CD14-positive monocyte (primary cell): ENCODE measurements at places on chromosomes 2 and 18.

DNA sequence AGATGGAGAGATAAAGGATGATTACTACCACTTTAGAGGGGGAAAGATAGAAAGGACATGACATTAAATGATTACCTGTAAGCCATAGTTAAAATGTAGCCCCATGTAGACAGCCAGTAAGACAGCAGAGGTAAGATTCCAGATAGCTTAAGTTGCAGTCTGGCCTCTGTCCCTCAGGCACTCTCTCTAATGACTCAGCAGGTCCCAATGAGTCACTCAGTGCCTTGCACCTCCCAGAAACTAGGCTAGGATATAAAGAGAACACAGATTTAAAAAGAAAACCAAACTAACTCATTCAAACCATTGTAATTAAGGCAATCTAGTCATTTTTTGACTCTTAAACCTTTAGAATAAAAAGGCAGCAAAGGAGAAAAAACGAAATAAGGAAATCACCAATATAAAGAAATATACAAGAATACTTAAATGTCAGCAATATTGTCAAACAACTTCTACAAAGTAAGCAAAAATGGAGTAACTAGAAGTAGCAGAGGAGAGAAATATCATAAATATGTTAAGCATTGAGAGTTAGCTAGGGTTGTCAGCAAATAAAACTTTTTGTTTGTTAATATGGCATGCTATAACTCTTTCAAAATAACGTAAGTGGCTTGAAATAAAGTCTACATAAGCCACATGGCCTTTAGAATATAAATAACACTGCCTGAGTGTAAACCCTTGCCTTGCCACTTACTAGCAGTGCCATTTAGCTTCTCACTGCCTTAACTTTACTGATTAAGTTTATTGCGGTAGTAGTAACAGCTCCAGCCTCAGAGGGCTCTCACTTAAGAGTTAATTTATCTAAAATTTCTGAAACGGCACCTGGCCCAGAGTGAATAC lies 48.5 kb downstream of the SOCS6 start:
- peak; percentile 14 for DNase-seq

DNA sequence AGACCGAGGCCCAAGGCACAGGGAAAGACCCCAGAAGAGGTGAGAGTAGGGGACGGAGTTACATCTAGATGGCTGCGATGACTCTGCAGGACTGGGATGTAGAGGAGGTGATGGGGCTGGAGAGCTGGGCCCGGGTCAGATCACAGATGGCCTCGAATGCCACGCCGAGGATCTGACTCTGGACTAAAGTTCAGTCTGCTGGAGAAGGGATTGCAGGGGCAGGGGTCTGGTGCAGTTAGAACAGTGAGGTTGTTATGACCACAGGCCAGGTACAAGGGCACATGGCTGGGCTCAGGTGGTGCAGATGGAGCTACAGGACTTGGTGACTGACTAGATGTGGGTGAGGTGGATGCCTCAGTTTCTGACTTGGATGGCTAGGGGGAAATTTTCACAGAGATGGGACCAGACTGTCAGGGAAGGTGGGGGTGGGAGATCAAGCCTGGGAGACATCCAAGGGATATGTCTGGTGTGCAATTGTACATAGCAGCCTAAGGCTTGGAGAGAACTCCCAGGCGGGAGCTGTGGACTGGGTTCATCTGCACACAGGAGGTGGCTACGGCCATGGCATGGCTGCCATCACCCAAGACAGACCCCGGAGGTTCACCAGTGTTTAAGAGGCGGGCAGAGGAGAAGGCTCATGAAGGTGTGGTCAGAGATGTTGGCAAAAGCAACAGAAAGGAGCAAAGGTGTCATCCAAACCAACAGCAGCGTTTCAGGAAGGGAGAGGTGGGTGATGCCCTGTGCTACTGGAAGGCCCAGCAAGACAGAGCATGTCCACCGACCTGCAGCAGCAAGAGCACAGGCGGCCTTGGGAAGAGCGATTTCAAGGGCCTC lies 66.9 kb downstream of the CIB4 start:
- no peak for DNase-seq

- DNase-seq, result no peak
Observed at GRCh38 chr2:190571686-190572085, 37.2 kb upstream of the NEMP2 start.

DNA sequence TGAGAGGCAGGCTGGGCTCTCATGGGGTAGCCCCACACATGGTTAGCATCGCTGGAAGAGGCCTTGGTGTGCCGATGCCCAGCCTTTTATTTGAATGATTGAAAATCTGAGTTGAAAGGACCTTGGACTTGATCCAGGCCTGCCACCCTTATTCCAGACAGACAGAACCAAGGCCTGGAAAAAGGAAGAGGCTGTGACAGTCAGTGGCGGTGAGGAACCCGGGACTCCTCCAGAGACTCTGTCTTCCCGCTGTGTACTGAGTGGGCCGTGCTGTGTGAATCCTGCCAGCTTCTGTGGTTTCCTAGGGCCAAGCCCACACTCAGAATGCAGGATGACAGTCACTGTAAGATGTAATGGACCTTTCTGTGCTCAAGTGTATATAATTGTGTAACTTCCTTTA lies 218.5 kb downstream of the LDLRAD4 start:
- DNase-seq, result no peak

GRCh38 chr18:22439447-22439846 lies 21.7 kb upstream of the CTAGE1 start:
- DNase-seq, result no peak

DNA sequence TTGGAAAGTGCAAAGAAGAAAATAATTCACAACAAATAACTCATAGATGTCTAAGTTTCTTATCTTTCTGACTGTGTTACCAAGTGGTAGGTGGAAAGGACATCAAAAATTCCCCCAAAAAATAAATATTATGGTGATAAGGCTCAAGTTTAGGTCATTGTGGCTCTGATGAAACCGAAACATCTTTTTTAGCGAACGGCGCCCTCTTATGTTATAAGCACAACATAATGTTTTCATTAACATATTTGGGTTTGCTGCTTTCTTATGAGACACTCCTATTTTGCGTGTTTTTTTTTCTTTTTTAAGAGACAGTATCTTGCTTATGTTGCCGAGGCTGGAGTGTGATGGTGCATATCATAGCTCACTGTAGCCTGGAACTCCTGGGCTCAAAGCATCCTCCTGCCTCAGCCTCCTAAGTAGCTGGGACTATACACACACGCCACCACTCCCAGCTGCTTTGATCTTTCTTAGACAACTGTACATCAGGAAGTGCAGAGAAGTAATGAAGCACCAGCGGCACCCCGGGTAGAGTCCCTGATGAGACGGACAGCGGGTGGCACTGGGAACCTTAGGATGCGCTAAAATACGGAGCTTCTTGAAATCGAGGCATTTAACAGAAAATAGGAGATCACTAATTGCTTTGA lies 38.5 kb upstream of the SLC35G4 start:
- no peak for DNase-seq

GRCh38 chr2:223815186-223815883 lies 22.0 kb downstream of the AP1S3 start:
- peak; percentile 11 for DNase-seq

GRCh38 chr18:27778441-27778840 lies 398.5 kb downstream of the CDH2 start:
- no peak for DNase-seq

- no peak for DNase-seq
Observed at GRCh38 chr18:48580782-48581181, 42.0 kb downstream of the CTIF start.

DNA sequence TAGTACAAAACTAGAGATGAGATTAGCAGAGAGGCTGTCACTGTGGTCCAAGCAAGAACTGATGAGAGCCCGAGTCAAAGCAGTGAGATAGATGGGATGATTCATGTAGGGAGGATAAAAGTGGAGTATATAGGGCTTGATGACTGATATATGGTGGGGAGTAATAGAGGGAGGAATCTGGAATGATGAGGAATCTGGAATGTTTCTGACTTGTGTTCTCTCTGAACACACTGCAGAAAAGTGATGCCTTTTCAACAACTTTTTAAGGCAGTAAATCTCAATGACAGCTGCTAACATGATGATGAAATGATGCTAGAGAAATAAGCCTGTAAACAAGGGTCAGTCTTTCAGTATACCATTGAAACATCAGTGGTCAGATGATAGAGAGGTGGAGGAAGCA lies 143.5 kb upstream of the SP5 start:
- DNase-seq, result no peak

- DNase-seq, result no peak
Observed at GRCh38 chr18:33744032-33744697, 166.1 kb downstream of the ASXL3 start.

GRCh38 chr2:137729305-137729704 lies 235.0 kb upstream of the HNMT start:
- DNase-seq, result no peak

DNA sequence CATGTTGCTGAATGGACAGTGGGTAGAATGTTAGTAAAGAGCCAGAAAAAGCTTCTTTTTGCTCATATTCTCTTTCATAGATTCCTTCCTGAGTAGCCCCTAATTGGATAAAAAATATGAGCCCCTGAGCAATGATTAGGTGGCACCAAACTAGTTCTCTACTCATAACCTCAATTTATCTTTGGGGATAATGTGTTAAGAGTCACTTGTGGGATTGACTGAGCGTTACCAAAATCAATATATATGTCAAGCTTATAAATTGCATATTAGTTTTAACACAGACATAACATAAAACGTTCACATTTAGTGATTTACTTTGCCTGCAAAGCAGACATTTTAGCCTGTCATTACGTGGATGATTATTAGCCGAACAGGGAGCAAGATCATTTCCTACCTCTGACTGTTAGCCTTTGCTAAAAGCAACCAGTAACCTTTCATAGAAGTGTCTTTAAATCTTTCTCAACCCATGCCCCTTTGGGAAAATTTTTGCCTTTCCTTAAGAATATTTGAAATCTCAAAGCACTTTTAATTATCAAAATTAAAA lies 85.4 kb downstream of the ARHGAP28 start:
- DNase-seq, result no peak
